ENCODE measurements at places on chromosomes 7 and 10. TPM values are rescaled to one million over a fixed set of nuclear protein-coding genes. Genes with fewer than 3 reads are reported as not detected.

Gene NEUROD6
- not detected for total RNA-seq

Gene LAMB1
- total RNA-seq: 108 TPM

Gene C1QL3
- total RNA-seq: not detected

Gene CYP2C8
- not detected for total RNA-seq

Gene PROSER2
- total RNA-seq: 31.8 TPM

Gene PRLHR
- not detected for total RNA-seq

Gene KCNH2
- total RNA-seq: 2.0 TPM

Gene UBE2D1
- total RNA-seq: 12.4 TPM

Gene INMT
- total RNA-seq: not detected

Gene MBL2
- total RNA-seq: not detected

Gene CFAP43
- 0.16 TPM for total RNA-seq

Gene GRM3
- not detected for total RNA-seq

Gene FLNC
- total RNA-seq: 5.7 TPM

Gene VIPR2
- total RNA-seq: not detected

Gene CFAP46
- 1.3 TPM for total RNA-seq

Gene TRPV6
- not detected for total RNA-seq

Gene CEP55
- total RNA-seq: 68.6 TPM

Gene PRPS1L1
- not detected for total RNA-seq

Gene FAM13C
- 0.08 TPM for total RNA-seq

Gene TUBB8
- total RNA-seq: 0.16 TPM

Gene VSTM4
- 0.39 TPM for total RNA-seq

Gene AKR1D1
- total RNA-seq: not detected

Gene MIOS
- 18.2 TPM for total RNA-seq

Gene SLC13A4
- not detected for total RNA-seq

Gene TAS2R4
- 0.07 TPM for total RNA-seq

Gene PTF1A
- total RNA-seq: not detected

Gene VPS37D
- 4.0 TPM for total RNA-seq

Gene ARMC3
- total RNA-seq: 0.74 TPM

Gene SPDYE2
- total RNA-seq: not detected

Gene TMEM236
- total RNA-seq: 0.08 TPM

Gene PSMG3
- total RNA-seq: 97.8 TPM

Gene OR9A2
- total RNA-seq: not detected

Gene MINDY4
- 2.8 TPM for total RNA-seq

Gene OR2A7
- total RNA-seq: not detected

Gene ENKUR
- total RNA-seq: 0.19 TPM

Gene PPP1R9A
- total RNA-seq: 2.6 TPM

Gene PLPP4
- 0.16 TPM for total RNA-seq

Gene SFRP5
- total RNA-seq: 2.3 TPM

Gene PNLIPRP1
- not detected for total RNA-seq
